BE2C (cell line): ENCODE measurements at places on chromosomes 12 and 14.
A peak's percentile ranks its signal among the peaks of the same experiment; 100 is the strongest.

DNA sequence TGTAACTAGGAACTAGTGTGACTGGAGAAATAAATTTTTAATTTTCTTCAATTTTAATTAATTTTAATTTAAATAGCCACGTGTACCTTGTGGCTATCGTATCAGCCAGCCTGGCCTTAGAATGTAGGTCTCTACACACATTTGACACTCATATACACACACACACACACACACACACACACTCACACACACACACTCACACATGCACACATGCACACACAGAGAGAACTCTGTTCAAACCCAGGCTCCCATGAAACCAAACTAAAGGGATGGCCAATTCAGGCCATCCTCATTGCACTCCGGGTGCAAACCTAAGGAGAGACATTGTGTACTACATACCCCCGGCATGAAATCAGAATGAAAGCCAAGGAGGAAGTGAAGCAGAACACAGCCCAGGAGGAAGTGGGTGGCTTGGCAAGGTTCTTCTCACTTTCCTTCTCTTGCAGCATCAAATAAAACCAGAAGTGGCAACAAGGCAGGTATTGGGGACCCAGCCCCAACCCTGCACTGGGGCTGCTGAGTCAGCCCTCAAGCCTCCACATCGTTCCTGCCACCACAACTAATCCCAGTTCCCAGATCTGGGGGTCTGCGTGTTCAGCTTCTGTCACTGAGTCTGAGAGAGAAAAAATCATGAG is 26.2 kb upstream of the CHPT1 start:
- DNase-seq, result no peak

DNA sequence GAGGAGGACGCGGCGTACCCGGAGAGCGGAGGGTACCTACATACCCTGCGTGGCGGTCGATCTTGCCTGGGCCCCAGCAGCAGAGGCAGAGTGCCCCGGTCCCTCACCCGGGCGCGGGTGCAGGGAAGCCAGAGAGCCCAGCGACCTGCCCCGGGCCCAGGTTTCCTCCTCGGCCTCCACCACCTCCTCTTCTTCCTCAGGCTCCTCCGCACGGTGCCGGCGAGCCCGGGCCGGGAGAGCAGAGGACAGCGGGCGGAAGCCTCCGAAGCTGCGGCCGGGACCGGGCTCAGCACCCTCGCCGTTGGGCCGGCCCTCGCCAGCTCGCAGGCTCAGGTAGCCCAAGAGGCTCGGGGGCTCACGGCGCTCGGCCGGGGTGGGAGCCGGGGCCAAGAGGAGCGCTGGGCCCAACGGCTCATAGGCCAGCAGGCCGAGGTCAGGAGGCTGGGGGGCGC is 6.6 kb downstream of the ZNF219 start:
- no peak for DNase-seq

GRCh38 chr12:91894911-91895310 is 250.7 kb downstream of the BTG1 start:
- no peak for DNase-seq

- peak; percentile 48 for DNase-seq
Observed at GRCh38 chr12:25592725-25593495, 39.8 kb upstream of the LMNTD1 start.

DNA sequence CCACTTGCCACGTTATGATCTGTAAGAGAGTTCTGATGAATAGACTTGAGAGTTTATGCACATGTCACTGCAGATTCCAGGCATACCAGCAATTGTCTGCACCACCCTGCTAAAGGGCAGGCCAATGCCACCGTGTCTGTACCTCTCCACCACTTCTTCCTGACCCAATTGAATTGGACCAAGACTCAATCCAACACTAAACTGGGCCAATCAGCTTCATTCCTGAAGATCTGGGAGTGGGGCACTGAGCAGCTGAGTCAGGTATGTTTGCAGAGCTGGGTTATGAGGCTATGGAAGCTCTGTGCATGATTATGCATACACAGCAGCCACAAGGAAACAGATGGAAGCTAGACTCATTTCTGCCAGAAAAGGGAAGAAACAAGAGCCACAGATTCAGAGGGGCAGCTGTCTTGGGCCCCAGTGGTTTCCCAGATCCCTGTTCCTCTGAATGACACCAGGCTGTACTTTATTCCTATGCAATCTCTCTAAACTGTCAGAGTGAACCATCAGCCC is 28.0 kb downstream of the DAO start:
- no peak for DNase-seq

GRCh38 chr12:41521872-41522379 is 333.8 kb downstream of the PDZRN4 start:
- no peak for DNase-seq

- no peak for DNase-seq
Observed at GRCh38 chr12:25052196-25052913, 103.5 kb upstream of the BCAT1 start.

DNA sequence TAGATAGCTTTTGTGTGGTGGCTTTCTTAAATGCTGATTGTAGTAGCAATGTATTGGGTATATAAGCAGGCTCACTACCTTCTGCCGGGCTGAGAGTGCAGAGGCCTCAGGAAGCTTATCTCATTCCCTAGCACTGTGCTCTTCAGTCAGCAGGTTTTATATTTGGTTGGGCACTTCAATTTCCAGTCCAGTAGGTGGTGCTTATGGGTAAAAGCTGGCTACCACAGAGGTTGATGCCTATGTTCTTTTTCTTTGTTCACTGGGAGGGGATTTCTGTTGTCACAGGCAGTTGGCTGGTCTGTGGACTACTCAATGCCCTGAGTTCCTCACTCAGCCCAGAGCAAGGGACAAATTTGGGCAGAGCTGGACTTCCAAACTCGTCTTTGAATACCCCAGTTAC is 43.0 kb upstream of the GLIPR1 start:
- DNase-seq, result no peak

DNA sequence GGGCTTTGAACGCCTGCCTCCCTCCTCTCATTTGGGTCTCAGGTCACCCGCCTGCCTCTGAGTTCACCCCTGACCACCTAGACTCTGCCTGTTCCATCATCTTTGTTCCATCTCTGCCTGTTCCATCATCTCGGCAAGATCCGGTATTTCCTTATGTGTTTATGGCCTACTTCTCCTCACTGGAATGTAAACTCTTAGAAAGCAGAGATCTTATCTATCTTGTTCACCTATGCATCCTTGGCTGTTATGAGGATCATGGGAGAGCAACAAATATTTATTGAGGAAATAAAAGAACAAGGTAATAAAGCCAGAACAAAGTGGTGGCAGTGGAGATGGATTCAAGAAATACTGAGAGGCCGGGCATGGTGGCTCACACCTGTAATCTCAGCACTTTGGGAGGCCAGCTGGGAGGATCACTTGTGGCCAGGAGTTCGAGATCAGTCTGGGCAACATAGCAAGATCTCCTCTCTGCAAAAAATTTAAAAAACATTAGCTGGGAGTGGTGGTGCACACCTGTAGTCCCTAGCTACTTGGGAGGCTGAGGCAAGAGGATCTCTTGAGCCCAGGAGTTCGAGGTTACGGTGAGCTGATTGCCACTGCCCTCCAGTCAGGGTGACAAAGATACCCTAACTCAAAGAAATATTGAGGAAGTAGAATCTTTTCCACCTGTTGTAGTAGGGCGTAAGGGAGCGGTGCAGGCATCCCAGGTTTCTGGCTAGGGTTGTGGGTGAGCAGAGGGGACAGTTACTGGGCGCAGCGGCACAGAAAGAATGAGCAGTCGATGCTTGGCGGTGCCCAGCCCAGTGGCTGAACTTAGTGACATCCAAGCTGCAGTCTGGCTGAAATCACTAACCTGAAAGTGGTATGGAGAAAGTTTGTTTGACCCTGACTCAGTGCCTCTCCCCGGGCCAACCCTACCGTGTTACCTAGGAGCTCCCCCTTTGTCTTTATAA is 1.7 kb upstream of the KLC1 start:
- DNase-seq, result no peak

GRCh38 chr12:30707613-30708342 is 12.1 kb upstream of the IPO8 start:
- DNase-seq, result no peak

DNA sequence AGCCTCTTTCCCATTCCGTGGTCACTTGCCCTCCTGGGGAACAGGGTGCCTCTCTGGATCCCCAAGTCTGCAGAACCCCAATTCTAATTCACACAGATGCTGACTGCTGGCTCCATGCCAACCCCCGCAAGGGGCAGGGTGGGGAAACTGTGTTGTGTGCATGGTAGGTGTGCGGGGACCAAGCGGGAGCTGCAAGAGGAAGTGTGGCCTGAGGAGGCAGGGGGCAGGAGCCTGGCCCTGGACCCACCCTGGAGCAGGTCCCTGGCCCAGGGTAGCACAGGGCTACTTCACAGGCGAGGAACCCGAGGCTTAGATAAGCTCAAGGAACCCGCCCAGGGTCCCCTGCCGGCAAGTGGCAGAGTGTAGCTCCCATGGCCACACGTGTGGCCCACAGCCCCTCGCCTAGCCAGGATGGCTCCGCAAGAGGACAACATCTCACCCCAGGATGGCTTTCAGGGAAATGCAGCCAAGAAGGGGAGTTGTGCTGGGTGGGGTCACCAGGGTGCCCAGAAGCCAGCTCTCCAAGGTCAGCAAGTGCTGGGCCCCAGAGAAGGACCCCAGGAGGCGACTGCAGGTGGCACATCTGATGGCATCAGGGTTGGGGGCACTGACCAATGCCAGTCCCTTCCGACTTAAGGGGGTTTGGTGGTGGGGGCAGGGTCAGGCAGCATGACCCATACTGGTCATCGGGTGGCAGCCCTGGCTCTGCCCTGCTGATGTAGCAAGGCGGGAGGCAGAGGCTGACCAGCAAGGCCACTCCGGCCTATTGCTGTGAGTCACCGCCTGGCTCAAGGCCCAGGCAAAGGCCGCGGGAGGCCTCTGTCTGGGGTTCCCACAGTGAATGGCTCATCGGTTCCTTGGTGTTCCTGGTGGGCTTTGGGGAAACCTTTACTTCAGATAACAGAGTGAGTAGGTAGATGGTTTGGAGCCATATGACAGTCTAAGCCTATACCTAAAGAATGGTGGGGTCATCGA is 37.3 kb upstream of the EML1 start:
- no peak for DNase-seq

- no peak for DNase-seq
Observed at GRCh38 chr12:67419810-67420209, 150.7 kb downstream of the CAND1 start.

GRCh38 chr12:95002754-95003153 is 743 bp downstream of the NDUFA12 start:
- DNase-seq, result no peak

- no peak for DNase-seq
Observed at GRCh38 chr12:69874606-69875005, 49.6 kb downstream of the MYRFL start.

DNA sequence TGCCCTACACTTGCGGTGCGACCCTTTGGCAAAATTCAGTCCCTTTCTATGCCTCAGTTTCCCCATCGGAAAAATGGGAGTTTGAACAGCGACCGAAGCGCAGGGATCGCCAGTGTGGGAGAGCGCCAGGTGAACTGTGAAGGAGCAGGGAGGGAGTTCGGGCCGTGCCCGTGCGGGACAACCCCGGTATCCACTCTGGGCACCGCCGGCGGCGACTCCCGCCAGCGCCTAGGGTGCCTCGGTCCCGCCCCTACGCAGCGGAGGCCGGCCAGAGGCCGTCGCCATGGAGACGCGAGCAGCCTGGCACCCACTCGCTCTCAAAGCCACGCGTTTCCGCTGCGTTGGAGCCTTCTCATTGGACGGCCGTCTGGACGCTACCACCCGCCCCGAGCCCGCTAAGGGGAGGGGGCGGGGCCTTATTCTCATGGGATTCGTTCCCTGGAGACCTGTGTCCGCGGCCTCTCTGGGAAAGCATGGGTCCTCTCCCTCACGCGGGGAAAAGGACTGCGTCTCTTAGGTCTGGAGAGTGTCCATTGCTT is 729 bp upstream of the MLEC start:
- peak; percentile 99 for DNase-seq

GRCh38 chr12:128133321-128134073 is 133.5 kb upstream of the TMEM132C start:
- DNase-seq, result no peak

DNA sequence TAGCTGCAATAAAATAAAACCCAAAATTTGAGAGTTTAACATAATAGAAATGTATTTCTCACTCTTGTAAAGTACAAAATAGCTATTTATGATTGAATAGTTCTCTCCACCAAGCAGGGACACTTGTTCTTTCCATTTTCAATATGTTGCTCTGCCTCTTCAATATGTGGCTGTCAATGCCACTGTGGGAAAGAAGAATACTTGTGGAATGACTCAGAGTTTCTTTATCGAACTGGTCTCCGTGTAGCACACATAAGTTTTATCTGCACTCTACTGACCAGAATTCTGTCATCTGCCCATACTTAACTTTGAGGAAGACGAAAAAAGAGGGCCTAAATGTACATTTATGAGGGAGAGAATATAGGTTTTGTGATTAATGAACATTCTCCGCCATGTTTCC is 256.9 kb downstream of the ATXN7L3B start:
- DNase-seq, result no peak
